Endothelial cell of umbilical vein (primary cell): ENCODE measurements at places on chromosomes 16 and 17.

DNA sequence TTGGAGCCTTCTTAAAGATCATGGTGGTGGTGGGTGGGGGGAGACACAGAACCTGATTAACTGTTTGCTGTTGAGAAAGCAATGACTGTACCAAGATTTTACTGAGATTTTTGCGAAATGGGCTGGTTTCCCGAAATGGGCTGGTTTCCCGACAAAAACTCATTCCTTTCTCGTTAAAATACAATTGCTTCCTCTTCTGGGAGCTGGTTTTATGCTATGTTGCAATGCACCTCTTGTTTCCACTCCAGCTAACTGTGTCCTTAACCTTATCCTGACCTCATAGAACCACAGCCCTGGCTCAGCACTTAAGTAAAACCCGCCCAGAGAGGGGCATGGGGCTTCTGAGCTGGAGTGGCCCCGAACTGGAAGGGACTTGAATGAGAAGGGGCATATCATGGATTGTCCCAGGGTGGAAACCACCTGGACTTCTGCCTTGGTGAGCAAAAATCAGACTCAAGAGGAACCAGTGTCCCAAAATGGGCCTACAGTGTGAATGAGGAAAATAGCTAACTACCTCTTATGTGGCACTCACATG is 20.9 kb downstream of the FAM20A start:
- H3K27me3 ChIP-seq: peaks cover 8% of the 10 kb centered on the region
- no peak overlapping the region for H3K4me3 ChIP-seq
- DNase-seq: no peak
- no peaks in the 10 kb centered on the region for H3K4me1 ChIP-seq
- no peaks in the 10 kb centered on the region for H3K36me3 ChIP-seq

DNA sequence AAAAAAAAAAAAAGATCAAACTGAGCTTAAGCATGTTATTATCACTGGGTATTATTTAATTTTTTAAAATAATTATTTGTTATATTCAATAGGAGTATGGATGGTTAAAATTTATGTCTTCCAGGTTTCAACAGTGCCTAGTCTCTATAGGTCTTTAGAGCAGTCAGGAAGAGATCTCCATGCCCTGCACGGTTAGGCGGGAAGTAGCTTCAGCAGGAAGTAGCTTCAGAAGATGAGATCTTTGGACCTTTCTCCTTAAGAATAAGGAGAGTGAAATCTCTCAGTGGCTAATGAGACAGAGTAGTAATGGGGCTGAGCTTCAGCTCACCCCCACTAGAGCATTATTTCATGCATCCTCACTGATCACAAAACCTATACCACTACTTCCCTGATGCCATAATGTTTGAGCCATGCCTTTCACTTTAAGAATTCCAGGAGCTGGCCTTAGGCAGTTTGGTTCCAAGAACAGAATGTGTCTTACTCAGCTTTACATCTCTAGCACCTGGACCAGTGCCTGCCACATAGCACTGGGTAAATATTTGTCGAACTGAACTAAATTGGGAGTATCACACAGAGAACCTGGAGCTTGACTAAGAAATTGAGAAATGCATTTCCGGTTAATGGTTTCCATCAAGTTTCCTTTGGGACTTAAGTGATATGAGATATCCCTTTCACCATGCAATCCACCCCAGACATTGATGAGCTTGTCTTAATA is 43.5 kb downstream of the SCPEP1 start:
- no peaks in the 10 kb centered on the region for H3K4me1 ChIP-seq
- peaks cover 5% of the 10 kb centered on the region for H3K27me3 ChIP-seq
- DNase-seq: no peak
- no peaks in the 10 kb centered on the region for H3K36me3 ChIP-seq
- no peak overlapping the region for H3K4me3 ChIP-seq

GRCh38 chr17:8482546-8482945 is 46.9 kb downstream of the NDEL1 start:
- no peaks in the 10 kb centered on the region for H3K27me3 ChIP-seq
- H3K36me3 ChIP-seq: peaks cover 22% of the 10 kb centered on the region
- H3K27ac ChIP-seq: no peak overlapping the region
- no peaks in the 10 kb centered on the region for H3K4me1 ChIP-seq
- no peak for DNase-seq
- no peak overlapping the region for H3K4me3 ChIP-seq

DNA sequence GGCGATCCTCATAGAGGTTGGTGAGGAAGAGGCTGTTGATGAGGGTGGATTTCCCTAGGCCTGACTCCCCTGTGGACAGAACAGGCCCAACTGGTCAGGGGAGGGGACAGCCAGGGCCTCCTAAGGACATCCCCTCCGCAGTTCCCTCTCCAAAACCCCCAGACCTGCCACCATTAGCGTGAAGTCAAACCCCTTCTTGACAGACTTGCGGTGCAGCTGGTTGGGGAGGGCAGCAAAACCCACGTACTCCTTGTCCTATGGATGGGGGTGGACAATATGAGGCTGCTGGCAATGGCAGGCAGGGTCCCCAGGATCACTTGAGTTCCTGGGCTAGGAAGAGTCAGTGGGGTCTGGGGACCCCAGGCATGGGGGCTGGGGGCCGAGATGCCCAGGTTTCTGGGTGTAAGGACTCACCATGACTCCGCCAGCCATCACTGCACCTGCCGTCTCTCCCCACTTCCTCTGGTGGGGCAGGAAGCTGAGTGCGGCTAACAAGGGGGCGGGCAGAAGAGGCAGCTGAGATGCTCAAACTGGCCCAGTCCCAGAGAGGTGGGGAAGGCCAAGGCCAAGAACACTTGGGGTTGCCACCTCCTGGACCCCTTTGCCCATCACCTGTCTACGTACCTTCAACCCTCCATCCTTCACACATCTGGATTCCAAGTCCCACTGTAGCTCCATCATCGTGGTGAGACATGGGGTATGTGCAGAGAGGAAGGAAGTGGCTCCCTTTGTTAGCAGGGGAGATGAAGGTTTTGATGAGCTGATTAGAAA is at the start of gene SEPTIN1:
Gene SEPTIN1 (minus strand): TSS at position 451 of the 771 bp plus-strand sequence. CDS start 19 bp downstream, at position 432.
- H3K27me3 ChIP-seq: no peaks in the 10 kb centered on the region
- peaks cover 9% of the 10 kb centered on the region for H3K4me1 ChIP-seq
- H3K27ac ChIP-seq: no peak within 1 kb of the TSS
- no peaks in the 10 kb centered on the region for H3K36me3 ChIP-seq
- H3K4me3 ChIP-seq: no peak within 1 kb of the TSS

DNA sequence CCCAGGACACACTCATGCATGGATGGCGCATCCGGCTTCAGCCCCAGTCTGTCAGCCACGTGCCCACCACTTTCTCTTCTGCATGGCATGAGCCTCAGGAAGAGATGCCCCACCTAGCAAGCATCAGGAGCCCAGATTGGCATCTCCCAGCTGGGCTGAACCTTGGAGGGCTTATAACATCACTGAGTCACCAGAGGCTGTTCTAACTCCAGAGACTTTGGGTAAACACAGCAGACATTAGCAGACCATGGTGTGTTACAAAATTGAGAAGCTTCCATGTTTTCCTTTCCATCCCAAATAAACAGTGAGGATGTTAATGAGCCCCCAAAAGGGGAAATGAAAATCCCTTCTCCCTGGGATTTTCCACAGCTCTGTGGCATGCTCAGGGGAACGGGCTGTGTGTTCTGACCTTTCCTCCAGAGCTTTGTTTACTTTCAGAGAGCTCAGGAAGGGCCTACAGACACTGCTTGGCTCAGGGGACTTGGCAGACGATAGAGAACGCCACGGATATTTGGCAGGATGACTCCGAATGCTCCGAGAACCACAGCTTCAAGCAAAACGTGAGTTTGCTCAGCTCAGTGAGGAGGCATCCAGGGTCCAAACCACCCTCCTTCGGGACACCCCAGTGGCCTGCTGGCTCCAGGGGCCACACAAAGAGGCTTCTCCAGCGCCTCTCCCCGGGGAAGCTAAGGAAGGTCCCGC is 16.5 kb downstream of the GLP2R start:
- H3K27ac ChIP-seq: no peak overlapping the region
- DNase-seq: no peak
- H3K36me3 ChIP-seq: no peaks in the 10 kb centered on the region
- no peaks in the 10 kb centered on the region for H3K4me1 ChIP-seq

DNA sequence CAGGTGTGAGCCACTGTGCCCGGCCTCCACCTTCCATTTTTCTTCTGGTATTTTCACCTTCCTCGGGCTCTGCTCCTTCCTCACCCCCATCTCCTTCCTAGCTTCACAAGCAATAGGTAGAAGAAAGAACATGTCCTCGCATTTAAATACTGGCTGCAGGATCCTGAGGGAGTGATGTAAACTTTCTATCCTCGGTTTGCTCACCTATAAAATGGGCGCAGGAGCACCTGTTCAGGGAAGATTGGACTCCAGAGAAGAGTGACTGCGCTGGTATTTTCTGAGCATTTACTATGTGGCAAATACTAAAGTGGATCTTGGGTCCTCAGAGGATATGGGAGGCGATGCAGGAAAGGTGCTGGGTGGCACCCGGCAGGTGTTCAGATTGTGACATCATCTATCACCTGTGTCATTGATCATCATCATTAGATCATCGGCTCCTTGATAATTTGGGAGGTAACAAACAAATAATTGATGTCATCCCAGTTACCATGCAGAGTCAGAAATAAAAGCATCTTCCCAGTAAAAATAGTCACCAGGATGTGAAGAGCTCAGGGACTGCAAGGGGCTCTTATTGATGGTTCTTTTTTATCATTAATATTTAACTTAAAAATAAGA is 72.8 kb downstream of the FOXL1 start:
- no peaks in the 10 kb centered on the region for H3K4me1 ChIP-seq
- H3K4me3 ChIP-seq: no peak overlapping the region
- H3K27ac ChIP-seq: no peak overlapping the region
